NCI-H1048 (cell line): ENCODE measurements at places on chromosomes 4 and X.

DNA sequence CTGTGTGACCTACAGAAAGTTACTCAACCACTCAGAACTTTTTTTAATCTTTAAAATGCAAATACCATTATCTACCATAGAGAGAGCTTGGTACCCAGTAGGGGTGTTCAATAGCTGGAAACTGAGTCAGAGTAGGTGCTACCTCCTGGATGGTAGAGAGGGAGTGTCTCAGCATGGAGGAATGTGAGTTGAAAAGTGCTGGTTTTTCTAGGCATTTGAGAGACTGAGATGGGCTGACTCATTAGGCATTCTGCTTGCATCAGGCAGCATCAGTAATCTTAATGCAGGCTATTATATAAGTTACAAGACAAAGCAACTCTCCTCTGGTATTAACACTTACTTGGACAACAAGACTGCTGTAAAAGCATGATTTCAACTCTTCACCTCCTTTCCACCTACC, 70.9 kb upstream of the ARHGEF9 start:
- no peak for DNase-seq

GRCh38 chr4:2591189-2591588, 54.7 kb downstream of the FAM193A start:
- DNase-seq, result no peak

DNA sequence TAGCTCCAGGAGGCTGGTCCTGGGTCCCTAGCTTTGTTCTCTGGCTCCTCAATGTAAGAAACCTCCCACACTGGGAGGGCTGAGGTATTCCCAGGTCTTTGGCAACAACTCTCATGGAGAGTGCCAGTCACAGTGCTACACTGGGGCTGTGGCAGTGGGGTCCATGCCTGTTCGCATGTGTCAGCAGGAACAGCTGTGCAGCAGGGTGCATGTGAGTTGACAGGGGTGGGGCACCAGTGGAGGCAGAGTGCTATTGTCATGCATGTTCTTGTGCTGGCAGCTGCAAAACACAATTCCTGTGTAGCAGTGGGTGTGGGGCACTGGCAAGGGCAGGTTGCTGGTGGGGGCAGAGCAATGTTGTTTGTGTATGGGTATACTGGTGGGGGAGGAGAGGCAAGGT, 246.0 kb downstream of the CXXC4 start:
- no peak for DNase-seq

- no peak for DNase-seq
These were observed 29.0 kb downstream of the RNF4 start for GRCh38 chr4:2497931-2498330.

GRCh38 chr4:100086766-100087431, 103.4 kb downstream of the DDIT4L start:
- DNase-seq, result no peak

- DNase-seq, result no peak
These were observed 39.1 kb upstream of the MBTPS2 start for GRCh38 chrX:21800344-21800770.

DNA sequence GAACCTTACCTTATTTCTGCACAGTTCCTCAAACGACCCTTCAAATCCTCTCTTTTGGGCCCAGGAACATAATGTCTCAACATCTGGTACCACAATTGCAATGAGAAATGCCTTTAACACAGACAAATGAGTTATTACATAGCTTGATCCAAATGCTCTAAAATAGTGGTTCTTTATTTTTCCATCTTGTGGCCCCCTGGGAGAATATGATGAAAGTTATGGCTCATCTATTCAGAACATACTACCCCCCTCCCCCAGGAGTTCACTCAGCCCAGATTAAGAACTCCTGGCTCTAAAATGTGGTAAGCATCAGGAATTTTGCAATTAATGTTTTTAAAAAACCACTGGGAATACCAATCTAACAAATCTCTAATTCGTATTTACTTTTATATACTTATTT, 23.9 kb upstream of the CENPU start:
- DNase-seq, result no peak

DNA sequence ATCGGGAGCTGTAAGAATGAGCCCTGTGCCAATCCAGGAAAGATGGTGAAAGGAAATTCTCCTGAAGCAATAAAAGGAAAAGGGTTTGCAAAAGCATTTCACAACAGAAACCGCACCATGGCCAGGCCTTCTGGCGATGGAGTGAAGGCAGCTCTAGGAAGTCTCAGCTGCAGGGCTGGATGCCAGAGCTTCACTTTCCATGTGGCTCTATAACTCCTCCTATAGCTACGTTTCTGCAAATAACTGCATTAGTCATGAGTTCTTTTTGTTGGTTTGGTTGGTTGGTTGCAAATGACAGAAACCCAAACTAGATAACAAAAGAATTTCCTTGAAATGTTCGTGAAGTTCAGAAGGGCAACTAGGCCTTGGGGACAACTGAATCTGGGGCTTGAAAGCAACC, 84.6 kb downstream of the RELL1 start:
- DNase-seq, result no peak

- no peak for DNase-seq
These were observed 57.6 kb downstream of the RAI2 start for GRCh38 chrX:17803449-17803848.

GRCh38 chrX:19793471-19793870, 93.9 kb downstream of the SH3KBP1 start:
- no peak for DNase-seq

DNA sequence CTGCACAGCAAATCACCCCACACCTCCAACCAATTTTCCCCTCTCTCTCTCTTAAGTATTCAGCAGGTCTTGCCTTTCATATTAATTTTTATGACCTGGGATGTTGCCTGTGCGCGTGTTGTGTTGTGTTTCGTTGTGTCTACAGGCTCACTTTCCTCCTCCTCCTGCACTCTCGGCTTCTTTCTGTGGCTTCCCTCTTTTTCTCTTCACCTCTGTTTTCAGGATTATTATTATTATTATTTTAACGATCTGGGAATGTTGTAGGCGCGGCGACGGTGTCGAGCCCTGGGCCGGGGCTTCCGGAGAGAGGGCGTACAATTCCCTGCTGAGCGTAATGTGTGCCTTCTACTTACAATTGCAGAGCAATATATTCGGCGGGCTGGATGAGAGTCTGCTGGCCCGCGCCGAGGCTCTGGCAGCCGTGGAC, 826 bp downstream of the POU4F2 start:
- DNase-seq, result no peak

- no peak for DNase-seq
These were observed 271.3 kb downstream of the GPM6A start for GRCh38 chr4:175540732-175541131.

DNA sequence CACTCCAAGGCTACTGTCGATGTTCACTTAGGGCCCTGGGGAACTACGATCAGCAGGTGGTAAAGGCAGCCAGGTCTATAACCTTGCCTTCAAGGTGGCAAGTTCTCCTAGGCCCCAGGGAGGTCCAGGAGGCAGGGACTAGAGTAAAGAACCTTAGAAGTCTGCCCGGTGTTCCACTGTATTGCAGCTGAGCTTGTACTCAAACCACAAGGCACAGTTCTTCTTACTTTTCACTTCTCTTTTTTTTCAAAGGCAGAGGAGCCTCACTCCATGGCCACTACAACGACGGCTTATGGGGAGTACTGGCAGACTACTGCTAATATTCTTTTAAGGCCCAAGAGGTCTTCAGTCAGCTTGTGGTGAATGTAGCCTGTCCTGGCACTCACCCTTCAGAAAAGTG, 78.8 kb upstream of the GPR174 start:
- DNase-seq, result no peak

DNA sequence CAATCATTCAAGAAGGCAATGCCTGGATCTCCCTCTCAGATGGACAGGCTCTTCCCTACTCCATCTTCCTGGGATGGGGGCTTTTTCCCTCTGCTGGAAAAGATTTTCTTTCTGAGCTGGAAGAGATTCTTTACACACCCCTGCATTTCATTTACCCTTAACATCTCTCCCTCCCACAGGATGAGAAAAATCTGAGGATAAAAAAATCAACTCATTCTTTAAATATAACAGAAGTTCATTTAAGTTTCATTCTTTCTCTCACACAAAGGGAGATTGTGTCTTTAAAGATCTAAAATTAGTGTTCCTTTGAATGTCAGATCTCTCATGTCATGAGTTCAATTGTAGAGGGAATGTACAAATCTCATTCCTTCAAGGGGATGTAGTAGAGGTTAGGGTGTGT, 109.0 kb downstream of the ZNF518B start:
- DNase-seq, result no peak

GRCh38 chrX:21373001-21373400, 1.2 kb upstream of the CNKSR2 start:
- DNase-seq, result no peak

- DNase-seq, result no peak
These were observed 623.9 kb downstream of the BCOR start for GRCh38 chrX:39473812-39474211.

- no peak for DNase-seq
These were observed 1066.5 kb downstream of the GLUD2 start for GRCh38 chrX:122113896-122114295.
